ENCODE measurements at places on chromosomes 5 and 9.

- DNase-seq, result no peak
These were observed 66.8 kb downstream of the RASGEF1C start for GRCh38 chr5:180142021-180142765.

DNA sequence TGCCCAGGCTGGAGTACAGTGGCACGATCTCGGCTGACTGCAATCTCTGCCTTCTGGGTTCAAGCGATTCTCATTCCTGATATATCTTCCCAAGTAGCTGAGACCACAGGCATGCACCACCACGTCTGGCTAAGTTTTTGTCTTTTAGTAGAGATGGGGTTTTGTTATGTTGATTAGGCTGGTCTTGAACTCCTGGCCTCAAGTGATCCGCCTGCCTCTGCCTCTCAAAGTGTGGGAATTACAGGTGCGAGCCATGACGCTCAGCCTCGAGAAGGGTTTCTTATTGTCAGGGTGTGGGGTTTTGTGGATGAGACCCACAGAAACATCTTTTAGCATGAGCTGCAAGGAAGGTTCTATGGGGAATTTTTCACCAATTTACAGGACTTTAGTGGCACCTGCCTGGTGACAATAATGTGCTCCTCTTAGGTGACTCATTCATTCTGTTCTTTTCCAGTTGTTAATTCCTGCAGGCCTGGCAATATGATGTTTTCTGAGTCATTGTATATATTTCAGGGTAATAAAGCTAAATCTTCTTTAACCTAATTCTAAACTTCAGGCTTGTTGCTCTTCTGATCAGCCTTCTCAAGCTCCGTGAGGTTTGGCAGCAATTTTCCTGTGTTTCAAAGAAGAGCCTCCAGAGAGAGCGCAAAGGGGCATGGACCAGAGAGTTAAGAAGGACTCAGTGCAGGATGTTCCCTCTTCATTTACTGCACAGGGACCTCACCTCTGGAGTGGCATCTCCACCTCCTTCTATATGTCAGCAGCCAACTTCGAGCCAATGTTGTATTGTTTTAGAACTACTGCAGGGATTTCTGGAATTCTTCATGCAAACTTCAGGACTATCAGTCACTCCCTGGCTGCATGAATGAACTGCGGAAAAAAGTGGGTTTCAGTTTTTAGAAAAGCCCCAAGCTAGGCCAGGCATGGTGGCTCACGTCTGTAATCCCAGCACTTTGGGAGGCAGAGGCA lies 77.8 kb upstream of the ZNF618 start:
- no peak for DNase-seq

- no peak for DNase-seq
These were observed 2.8 kb upstream of the DUSP1 start for GRCh38 chr5:172773481-172774469.

- DNase-seq, result no peak
These were observed 79.9 kb downstream of the RGS3 start for GRCh38 chr9:113543296-113543981.

GRCh38 chr5:69335341-69335935 lies 2.8 kb upstream of the CCDC125 start:
- no peak for DNase-seq
